ENCODE measurements at places on chromosomes 6 and 20. TPM values are rescaled to one million over a fixed set of nuclear protein-coding genes. Genes with fewer than 3 reads are reported as not detected.
A peak's percentile ranks its signal among the peaks of the same experiment; 100 is the strongest.

GRCh38 chr20:44960103-44960852, at the start of gene TOMM34:
Gene TOMM34 (minus strand): TSS chr20:44960397. CDS start chr20:44960333, 64 bp downstream.
- peak within 1 kb of the TSS; percentile 84 for H3K4me3 ChIP-seq
- peak; percentile 98 for DNase-seq
- no peaks in the 10 kb centered on the region for H3K27me3 ChIP-seq
- peaks cover 72% of the 10 kb centered on the region for H3K4me1 ChIP-seq
- peak within 1 kb of the TSS; percentile 99 for H3K27ac ChIP-seq

Gene IL20RA
- not detected for total RNA-seq

Gene SERAC1
- 4.2 TPM for total RNA-seq

Gene CST8
- total RNA-seq, result not detected

DNA sequence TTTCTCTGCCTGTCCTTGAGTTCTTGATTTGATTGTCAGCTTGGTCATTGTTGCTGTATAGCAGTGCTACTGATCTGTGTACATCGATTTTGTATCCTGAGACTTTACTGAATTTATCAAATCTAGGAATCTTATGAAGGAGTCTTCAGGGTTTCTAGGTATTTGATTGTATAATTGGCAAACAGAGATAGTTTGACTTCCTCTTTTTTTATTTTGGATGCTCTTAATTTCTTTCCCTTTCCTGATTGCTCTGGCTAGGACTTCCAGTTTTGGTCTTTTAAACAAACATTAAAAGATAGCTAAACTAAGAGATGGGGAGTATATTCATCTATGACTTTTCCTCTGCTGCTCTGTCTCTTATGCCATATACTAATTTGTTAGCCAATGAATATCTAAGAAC, 62.4 kb downstream of the NCOA7 start:
- DNase-seq, result no peak
- H3K27ac ChIP-seq, result no peak overlapping the region
- no peaks in the 10 kb centered on the region for H3K27me3 ChIP-seq
- peaks cover 16% of the 10 kb centered on the region for H3K4me1 ChIP-seq
- peaks cover 20% of the 10 kb centered on the region for H3K36me3 ChIP-seq
- H3K4me3 ChIP-seq, result no peak overlapping the region

DNA sequence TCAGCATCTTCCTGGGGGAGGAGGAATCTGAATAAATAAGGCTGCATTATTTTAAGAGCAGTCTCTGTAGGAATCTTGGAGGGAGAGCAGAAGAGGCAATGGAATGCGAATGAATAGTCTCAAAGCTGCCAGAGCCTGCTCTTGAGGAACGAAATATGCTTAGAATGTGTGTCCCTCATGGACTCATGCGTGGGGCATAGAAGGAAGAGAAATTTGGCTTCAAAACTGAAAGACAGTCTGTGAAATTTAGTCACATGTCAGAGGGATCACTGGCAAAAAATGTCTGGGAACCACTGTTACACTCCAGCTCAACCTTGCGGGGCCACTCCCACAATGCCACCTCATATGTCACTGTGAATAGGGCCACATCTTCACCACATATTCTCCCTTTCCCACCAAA, 95.5 kb downstream of the GJA10 start:
- H3K27me3 ChIP-seq, result no peaks in the 10 kb centered on the region
- H3K36me3 ChIP-seq, result peaks cover 75% of the 10 kb centered on the region
- DNase-seq, result no peak
- H3K27ac ChIP-seq, result peak overlapping the region; percentile 72
- peaks cover 90% of the 10 kb centered on the region for H3K4me1 ChIP-seq
- H3K4me3 ChIP-seq, result no peak overlapping the region

Gene APCDD1L
- total RNA-seq, result not detected

Data from activated CD8-positive, alpha-beta T cell treated with anti-CD3 and anti-CD28 coated beads for 36 hours (primary cell).